ENCODE measurements at places on chromosomes 7 and 10.

DNA sequence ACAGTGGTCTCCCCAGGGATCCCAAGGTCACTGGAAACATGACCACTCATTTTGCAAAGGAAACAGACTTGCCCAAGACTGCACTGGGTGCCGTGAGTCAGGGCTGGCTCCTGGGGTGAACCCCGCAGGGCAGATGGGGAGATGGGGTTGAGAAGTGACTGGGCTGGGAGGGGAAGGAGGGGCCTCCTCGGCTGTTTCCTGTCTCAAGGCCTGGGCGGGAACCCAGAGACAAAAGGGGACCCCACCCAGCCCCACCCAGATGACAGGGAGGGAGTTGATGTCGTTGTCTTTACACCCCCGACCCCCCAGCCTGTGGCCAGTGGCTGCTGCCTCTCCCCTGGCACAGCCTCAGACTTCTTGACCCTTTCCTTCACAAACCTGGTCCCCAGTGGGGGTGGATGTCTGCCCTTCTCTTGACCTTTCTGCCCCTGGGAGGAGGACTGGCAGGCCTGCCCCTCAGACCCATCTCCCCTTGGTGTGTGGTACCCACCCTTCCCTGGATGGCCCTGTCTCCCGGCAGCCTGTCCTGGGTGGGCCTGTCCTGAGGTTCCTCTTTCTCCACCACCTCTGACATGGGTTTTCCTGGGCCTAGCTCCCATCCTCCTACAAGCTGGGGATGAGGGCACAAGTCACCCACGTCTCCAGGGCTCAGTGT lies 1.4 kb downstream of the MYO1G start:
- no peak for DNase-seq

GRCh38 chr10:86673216-86673826 lies 5.0 kb downstream of the LDB3 start:
- no peak for DNase-seq

DNA sequence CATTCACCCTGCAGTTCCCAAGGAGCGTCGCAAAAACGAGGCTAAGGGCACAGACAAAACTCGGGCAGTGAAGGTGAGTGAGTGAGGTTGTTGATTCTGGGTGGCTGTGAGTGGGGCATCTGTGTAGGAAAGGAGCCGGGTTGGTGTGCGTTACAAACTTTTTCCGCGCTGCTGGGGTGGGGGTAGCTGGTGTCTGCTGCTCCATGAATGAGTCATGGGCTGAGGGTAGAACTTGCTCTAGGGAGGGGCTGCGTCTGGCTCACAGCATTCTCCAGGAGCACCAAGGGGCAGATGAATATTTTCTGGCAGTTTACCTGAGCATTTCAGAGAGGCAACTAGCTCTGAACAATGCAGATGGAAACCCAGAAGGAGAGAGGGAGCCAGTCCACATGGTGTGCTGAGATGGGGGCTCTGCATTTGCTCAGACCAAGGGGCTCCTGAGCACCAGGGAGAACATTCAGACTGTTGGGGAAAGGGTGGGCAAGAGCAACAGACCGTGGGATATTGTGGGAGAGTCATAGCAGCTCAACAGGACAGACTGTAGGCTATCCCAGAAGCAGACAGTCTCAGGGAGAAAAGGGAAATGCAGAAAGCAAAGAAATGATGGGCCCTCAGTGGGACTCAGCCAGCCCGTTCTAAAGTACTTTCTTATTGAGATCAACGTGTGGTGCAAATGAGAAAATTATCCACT lies 18.8 kb downstream of the NOBOX start:
- DNase-seq, result no peak

DNA sequence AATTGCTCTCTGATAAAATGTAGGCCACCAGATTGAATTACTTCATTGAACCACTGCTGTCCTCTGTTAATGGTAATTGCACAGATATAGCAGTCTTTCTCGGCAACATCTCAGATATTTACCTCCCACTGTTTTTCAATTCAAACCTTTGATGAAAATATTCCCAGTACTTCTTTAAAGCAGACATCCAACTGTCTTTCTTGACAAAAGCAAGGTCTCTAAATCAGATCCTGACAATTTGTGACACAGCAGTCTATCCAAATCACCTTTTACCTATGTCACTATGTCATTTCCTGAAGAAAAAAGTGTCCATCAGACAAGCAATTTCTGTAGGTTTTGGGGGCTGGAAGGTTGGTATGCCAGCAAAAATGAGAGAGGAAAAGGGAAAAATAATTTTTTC lies 555.7 kb downstream of the AUTS2 start:
- DNase-seq, result no peak

DNA sequence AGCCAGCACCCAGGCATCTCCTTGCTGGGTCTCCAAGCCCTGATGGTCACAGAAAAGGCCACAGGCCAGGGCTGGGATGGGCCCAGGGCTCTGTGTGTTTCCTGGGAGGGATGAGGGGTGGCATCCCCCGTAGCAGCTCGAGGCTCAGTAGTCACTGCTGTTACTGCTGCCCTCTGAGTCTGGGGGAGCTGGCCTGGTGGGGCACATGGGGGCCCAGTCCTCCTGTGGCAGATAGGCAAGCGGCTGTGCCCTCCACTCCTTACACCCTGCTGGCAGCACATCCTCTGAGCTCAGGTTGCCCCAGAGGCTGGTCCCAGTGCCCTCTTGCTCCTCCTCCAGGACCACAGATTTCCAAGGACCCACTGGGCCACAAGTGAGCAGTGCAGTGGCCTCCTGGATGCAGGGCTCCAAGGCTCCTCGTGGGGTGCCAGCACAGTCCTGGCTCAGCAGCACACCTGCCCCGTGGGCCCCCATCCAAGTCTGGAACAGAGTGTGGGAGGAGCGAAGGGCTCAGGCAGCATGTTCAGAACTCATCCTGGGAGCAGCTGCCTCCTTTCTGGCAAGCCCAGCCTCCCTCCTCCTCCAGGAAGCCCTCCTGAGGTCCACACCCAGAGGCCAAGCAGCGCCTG lies 31.5 kb upstream of the TUBB8 start:
- DNase-seq, result no peak

GRCh38 chr10:66822801-66823200 lies 103.0 kb upstream of the LRRTM3 start:
- no peak for DNase-seq

GRCh38 chr10:24930427-24930826 lies 22.0 kb downstream of the PRTFDC1 start:
- DNase-seq, result no peak

DNA sequence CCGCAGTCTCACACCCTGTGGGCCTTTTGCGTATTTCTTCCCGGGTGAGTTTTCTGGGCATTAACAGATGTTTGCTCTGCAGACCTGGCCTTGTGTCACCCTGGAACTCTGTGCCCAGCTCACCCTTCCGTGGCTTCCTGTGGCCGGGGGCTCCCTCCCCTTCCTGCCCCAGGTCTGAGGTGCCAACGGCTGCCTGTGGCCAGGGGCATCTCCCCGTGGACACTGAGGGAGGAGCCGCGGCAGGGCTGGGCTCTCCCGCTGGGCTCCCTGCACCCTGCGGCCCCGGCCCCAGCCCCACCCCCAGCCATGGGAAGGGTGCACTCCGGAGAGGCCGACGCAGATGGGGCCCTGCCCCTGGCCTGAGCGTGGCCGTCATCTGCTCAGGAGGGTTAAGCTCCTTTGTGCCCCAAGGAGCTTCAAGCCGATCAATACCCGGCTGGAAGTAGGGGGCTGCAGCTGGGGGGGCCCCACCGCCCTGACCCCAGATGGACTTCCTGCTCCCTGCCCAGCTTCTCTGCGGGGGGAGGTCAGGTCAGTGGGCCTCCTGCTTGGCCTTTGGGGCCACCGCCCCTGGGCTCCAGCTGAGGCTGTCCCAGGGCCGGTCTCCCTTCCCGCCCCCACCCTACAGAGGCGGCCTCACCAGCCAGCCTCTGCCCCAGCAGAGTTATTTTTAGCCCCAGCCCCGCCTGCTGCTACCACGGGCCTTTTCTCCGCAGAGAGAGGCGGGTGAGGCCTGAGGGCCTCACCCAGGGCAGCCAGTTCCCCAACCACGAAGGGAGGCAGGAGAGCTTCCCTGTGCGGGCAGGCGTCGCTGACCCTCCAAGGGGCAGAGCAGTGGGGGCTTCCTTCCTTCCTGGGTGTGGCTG lies 24.2 kb downstream of the PWWP2B start:
- DNase-seq, result no peak

GRCh38 chr10:68153473-68154210 lies 44.4 kb downstream of the MYPN start:
- DNase-seq, result peak; percentile 92

DNA sequence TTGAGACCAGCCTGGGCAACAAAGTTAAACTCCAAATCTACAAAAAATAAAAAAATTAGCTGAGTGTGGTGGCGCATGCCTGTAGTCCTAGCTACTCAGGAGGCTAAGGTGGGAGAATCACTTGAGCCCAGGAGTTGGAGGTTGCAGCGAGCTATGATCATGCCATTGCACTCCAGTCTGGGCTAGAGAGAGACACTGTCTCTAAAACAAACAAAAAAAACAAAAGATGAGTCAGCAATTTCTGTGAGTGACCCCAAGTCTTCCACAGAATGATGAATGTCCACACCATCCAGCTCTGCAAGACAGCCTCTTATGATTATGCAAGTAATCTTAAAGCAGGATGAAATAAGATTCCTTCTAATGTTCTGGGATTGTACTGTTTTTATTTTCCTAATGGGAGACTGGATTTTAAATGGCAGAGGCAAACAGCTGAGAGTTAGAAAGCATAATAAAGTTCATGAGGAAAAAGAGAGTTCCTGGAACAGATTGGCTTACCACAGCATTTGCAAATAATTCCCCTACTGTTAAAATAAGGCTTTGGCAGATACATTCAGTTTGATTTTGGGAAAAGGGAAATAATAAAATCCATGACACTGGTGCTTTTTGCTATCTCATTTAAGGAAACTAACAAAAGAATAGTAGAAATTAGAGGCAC lies 18.9 kb upstream of the PRKAR2B start:
- no peak for DNase-seq

DNA sequence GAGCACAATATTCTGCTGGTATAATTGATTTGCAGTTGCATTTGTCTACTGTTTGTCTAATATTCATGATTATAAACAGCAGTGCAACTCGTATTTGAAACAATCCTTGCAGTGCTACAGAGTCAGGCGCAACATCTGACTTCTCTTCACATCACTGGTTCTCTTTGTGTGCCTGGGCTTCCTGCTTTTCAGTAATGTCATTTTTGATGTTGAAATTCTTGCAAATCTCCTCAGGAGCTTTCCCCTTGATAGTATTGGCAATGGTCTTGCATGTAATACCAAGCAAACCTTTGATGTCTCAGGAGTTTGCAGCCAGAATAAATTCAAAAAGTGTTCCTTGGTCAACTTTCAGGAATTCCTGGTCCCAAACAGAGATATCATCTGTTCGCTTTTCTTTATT lies 20.2 kb downstream of the HPS6 start:
- DNase-seq, result no peak

- no peak for DNase-seq
Measured at GRCh38 chr7:159296093-159296681, 151.5 kb upstream of the VIPR2 start.

GRCh38 chr10:99858849-99859248 lies 76.4 kb downstream of the ABCC2 start:
- DNase-seq, result no peak

GRCh38 chr10:110600487-110601101 lies 33.1 kb downstream of the SMC3 start:
- no peak for DNase-seq

- peak; percentile 25 for DNase-seq
Measured at GRCh38 chr10:130016993-130017630, 53.0 kb upstream of the EBF3 start.

DNA sequence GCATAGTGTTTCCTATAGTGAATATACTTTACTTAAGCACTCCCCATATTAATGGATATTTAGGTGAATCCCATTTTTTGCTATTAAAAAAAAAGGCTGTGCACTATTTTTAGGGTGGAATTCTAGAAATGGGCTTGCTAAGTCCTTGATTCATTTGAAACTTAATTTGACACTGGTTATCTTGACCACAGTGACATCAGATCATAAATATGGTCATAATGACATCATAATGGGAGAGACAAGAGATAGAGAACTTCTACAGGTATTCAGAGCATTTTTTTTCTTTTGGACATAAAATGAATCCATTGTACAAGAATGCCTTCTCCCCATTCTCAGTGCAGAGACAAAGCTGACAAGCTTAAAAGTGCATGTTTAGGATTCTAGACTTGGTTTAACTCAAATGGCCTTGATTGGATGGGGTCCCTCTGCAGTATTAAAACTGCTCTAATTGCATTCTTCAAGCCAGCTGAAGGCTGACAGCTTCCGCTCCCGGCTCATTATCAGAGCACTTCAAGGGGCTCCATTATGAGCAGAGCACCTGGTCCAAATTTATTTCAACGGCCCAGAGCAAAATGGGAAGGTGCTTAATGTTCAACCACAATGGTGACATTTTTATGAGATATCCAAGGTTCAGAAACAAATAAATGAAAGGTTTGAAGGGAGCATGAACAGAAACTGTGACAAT lies 104.8 kb downstream of the JAZF1 start:
- no peak for DNase-seq

- peak; percentile 9 for DNase-seq
Measured at GRCh38 chr10:117541909-117542705, 439 bp upstream of the EMX2 start.

DNA sequence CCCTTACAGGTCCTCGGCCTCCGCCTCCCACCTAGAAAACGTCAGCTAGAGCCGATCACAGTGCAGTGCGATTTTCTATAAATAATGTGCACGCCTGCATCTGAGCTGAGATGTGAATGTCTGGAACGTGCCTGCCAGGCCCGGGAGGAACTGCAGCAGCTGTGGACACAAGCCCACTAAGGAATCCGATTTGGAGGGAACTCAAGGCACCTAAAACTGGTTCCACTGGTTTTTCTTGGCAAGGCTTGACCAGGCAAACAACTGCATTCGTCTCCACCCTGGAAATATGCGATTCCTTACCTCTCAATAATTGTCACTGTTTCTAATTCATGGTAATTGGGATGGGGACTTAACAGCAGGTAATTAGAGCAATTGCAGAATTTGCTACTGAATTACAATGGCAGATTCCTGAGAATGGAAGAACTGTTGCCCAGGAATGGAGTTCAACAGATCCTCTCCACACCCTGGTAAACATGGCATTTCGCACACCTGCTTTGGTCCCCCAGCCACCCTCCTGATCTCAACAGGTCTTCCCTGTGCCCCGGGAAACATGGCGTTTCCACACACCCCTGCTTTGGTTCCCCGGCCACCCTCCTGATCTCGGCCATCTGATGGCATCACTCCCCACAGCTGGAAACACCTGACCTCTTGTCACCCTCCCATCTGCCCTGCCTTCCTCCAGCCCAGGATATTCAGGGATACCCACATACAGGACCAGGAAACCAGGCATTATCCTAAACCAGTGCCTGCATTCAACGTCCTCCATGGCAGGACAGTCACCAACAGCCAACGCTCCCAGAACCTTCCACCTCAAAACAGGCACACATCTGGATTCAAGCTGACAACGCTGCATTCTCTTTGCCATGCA lies 76.0 kb downstream of the DIP2C start:
- no peak for DNase-seq

- no peak for DNase-seq
Measured at GRCh38 chr10:117460846-117461765, 81.4 kb upstream of the EMX2 start.

All from SJSA1 (cell line).